ENCODE measurements at places on chromosomes 6 and 20.
A peak's percentile ranks its signal among the peaks of the same experiment; 100 is the strongest.

- DNase-seq: no peak
Observed at GRCh38 chr6:134949927-134950326, at the start of gene ALDH8A1. TSS of gene ALDH8A1 (minus strand) at chr6:134950101. CDS start at chr6:134950053, 48 bp downstream.

DNA sequence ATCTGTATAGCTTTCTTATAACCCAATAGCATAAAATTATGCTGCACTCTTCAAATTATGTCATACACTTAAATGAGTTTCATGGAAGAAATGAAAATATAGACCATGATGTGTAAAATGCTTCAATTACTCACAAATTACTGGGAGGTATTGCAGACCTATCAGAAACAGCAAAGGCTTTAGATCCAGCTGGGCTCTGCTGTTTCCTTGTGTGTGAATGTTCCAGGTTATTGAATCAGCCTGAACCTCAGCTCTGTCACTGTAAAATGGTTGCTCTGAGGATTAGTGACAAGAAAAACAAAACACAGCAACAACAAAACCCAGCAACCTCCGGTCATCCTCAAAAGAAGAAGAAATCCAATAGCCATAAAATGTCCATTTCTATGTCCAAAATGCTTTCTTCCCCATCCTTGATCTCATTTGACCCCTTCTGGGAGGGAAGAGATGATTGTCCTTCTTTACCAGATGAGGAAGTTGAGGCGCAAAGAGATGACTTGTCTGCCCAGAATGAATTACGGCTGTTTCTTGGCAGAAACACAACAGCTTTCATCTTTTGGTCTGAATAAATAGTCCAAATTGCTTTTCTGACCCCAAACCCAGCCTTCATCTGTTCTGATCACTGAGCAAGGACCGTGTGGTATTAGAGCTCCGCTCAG is 42.2 kb upstream of the TGM6 start:
- DNase-seq: no peak

DNA sequence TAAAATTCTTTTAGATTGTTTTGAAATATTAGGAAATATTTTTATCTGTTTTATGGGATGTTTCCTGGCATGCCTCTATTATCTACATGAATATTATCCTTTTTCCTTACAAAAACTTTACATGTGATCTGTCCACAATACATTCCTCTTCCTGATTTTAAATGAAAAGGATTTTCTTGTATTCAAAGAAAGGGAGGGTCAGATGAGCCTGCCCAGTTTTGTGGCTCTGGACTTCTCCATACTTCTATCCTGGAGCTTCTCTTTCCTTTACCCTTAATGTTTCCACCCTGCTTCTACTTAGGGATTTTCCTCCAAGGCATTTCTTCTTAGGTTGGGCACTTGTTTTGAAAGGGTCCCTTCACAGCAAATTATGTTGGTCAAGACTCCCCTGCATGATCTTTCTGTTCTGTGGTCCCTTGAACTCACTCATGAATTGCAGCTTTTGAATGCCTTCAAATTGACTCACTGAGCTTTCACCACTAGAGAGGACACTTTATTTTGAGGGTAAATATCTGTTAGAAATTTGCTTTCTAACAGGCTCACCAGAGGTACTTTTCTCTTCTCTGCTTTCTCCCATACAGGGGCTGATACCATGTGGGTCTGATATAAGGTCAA is 104.9 kb downstream of the CENPW start:
- no peak for DNase-seq

GRCh38 chr20:64065974-64066343 is 3.0 kb downstream of the TCEA2 start:
- DNase-seq: peak; percentile 61

GRCh38 chr6:157596461-157596860 is 215.5 kb downstream of the ZDHHC14 start:
- DNase-seq: no peak

- DNase-seq: no peak
Observed at GRCh38 chr6:33740204-33740608, 6.5 kb downstream of the IP6K3 start.

GRCh38 chr20:48220033-48220633 is 434.9 kb upstream of the SULF2 start:
- no peak for DNase-seq

GRCh38 chr20:17504898-17505635 is 26.1 kb downstream of the BFSP1 start:
- peak; percentile 66 for DNase-seq

- DNase-seq: no peak
Observed at GRCh38 chr6:4800662-4801061, 24.5 kb downstream of the CDYL start.

- peak; percentile 45 for DNase-seq
Observed at GRCh38 chr6:47780510-47781356, 1.1 kb upstream of the OPN5 start.

DNA sequence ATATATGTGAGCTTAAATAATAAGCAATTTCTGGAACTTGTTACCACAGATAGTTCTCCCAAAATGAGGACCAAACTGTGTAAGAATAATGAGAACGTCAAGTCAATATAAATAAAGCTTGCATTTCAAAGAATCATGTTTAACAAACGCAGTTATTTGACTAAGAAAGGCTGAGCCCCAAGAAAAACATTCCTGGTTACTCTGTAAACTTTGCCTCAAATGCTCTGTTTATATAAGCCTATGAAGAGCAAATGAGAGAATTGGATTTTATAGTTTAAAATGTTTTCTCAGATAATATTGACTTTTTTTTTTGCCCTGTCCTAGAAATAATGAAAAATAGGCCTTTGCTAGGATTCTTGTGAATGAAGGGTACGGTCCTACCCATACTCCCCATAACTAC is 81.3 kb downstream of the C6orf52 start:
- DNase-seq: no peak

DNA sequence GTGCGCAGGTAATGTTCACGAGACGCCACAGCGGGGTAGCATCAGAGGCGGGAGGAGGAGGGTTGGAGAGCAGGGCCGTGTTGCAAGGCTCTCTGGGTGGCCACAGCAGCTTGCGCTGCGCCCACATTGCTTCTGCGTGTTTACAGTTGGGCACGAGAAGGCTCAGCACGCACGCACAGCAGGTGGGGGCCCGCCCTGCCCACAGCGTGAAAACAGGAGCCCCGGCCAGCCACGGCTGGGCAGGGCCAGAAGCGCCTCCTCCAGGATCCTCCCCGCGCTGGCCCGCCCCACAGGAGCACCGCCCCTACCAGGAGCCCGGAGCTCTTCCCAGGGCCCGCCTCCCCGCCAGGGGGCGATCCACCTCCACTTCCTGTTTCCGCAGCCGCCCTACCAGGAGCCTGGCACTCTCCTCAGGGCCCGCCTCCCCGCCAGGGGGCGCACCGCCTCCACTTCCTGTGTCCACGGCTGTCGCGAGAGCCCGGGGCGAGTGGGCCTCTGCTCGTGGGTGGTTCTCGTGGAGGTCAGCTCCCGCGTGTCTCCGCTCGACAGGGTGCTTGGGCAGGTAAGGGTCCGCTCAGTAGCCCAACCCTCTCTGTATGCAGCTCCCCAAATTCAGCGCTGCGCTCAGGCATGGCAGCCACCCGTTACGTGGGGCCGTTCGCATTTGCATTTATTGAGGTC is at the start of gene FAM50B:
TSS of gene FAM50B (plus strand) at position 449 of the 681 bp plus-strand sequence. CDS start 439 bp downstream, outside the sequence.
- DNase-seq: peak; percentile 93

- DNase-seq: no peak
Observed at GRCh38 chr6:80457439-80457933, 351.0 kb downstream of the BCKDHB start.

DNA sequence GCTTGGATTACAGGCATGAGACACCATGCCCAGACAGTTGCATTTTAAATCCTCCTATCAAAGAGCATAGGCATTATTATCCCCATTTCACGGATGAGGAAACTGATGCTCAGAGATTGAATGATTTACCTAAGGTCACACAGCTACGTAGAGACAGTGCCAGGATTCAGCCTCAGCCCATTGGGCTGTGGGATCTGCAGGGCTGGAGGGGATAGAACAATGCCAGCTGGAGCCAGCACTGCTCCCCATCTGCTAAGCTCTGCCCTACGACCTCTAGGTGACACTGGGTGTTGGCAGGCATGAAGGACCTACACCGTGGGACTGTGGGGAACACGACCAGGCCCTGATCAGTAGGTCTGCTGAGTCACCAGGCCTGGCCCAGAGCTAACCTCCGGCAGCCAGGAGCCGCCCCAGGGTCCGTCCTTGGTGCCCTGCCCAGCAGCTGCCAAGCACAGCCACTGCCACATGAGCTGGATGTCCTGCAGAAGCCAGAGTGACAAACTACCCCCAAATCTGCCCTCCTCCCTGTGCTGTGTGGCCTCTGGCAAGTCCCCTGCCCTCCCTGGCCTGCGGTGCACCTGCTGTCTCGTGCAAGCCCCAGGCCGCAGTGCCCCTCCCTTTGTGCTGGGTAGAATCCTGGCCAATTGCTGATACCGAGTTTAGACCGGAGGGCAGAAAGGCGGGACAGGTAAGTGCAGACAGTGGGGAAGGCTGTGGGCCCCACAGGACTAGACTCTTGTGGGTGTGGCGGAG is 47.6 kb upstream of the PTGIS start:
- no peak for DNase-seq

- no peak for DNase-seq
Observed at GRCh38 chr6:89828988-89829471, 650 bp upstream of the CASP8AP2 start.

- no peak for DNase-seq
Observed at GRCh38 chr6:87396595-87397392, 11.0 kb upstream of the CFAP206 start.

- DNase-seq: no peak
Observed at GRCh38 chr6:156154896-156155295, 622.3 kb upstream of the ARID1B start.

- DNase-seq: no peak
Observed at GRCh38 chr20:49863666-49864065, 51.0 kb downstream of the SLC9A8 start.

GRCh38 chr6:134002821-134003220 is 49.6 kb downstream of the SLC2A12 start:
- no peak for DNase-seq

DNA sequence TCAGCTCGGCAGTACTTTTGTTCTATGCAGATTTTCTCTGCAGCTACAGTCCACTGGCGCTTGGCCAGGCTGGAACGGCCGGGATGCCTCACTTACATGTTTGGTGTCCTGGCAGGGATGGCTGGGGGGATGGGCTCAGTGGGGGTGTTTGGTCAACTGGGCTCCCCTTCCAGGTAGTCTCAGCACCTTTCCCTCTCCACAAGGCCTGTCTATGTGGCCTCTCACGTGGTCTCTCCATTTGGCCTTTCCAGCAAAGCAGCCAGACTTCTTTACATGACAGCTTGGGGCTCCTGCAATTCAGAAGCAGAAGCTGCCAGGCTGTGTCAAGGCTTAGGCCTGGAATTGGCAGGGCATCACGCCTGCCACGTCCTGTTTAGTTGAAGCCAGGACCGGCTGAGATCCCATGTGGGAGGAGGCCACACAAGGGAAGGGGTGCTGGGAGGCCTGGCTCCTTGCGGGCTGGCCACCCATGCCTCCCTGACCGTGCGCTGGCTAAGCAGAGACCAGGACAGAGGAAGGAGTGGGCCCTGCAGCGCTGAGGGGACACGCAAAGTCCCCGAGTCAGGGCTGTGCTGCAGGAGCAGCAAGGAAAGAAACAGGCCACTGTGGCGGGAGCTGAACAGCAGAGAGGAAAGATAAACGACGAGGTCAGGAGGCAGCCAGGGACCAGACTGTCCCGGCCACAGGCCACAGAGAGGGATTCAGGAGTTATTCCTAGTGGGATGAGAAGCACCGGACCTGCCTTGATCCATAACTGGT is 38.9 kb downstream of the MGME1 start:
- DNase-seq: no peak

DNA sequence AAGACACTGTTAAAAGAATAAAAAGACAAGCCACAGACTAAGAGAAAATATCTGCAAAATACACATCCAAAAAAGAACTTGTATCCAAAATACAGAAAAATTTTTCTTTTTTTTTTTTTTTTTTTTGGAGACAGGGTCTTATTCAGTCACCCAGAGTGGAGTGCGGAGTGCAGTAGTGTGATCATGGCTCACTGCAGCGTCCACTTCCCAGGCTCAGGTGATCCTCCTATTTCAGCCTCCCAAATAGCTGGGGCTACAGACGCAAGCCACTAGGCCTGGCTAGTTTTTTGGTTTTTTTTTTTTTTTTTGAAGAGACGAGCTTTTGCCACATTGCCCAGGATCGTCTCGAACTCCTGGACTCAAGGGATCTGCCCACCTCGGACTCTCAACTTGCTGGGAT is 3.1 kb downstream of the ZUP1 start:
- DNase-seq: no peak

- DNase-seq: no peak
Observed at GRCh38 chr6:128204616-128205015, 303.8 kb upstream of the THEMIS start.

DNA sequence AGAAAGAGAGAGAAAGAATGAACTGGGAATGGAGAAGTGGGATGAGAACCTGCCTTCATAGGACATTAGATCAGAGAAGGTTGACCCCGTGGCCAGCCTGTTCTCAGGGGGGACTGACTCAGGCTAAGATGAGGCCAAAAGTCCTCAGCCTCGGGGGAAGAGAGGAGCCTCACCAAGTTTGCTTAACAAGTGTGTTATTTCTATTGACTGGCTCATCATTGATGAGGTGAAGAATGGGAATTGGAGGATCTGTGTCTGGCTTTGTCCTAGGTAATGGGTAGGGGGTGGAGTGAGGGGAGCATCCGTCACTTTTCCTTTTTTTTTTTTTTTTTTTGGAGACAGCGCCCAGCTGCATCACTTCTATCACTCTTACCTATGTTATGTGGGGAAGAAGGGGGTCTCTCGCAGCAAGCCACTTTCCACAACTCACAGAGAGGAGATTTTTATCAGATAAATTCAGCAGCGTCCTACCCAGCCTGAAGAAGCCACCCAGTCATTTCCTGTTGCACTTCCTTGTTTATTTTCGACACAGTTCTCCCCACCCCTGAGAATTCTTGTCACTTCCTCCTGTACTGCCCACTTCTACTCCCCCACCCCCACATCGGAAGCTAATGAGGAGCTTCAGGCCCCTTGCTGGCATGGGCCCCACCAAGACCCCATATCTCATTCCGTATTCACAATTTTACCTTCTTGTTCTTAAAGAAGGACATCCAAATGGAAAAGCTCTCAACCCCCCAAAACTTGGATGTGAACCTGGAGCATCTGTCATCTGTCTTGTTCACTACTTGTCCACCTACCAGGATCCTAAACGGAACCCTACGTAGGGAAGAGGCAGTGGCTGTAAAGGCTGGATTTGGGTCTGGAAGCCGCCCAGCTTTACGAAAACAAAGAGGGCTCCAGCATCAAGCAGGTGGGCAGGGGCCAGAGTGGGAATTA is 2.8 kb upstream of the RNASET2 start:
- peak; percentile 69 for DNase-seq

DNA sequence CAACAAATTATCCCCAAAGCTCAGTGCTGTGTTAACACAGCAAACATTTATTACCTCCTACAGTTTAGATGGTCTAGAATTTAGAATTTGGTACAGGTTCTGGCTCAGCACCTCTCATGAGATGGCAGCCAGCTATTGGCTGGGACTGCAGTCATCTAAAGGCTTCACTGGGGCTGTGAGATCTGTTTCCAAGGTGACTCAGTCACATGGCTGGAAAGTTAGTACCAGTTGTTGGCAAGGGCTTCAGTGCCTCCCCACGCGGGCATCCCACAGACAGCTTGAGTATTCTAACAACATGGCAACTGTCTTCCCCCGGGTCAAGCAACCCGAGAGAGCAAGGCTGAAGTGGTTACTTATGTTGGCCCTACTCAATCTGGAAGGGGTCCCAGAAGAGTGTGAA is 44.8 kb upstream of the F13A1 start:
- DNase-seq: no peak

Data from CD4-positive, alpha-beta T cell treated with Interleukin-2 at 100 ng/mL for 4 hours (primary cell).